ENCODE measurements at places on chromosomes 4 and X.

DNA sequence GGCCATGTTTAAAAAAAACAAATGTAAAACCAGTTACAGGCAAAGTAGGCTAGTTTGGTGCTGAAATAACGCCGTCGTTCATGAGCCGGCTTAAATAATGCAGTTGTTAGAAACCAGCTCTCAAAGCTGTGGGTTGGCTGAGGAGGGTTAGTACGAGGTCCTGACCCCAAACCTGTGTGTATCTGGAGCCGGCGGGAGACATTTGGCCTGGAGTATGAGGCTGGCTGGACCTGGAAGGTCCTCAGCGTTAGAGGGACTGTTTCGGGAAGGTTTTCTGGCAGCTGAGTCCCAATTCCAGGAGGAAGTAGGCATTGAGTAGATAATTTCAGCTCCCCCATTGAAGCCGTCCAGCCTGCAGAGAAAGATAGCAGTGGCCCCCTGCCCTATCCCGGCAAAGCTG is 73.4 kb upstream of the PPP2R3B start:
- DNase-seq, result no peak

DNA sequence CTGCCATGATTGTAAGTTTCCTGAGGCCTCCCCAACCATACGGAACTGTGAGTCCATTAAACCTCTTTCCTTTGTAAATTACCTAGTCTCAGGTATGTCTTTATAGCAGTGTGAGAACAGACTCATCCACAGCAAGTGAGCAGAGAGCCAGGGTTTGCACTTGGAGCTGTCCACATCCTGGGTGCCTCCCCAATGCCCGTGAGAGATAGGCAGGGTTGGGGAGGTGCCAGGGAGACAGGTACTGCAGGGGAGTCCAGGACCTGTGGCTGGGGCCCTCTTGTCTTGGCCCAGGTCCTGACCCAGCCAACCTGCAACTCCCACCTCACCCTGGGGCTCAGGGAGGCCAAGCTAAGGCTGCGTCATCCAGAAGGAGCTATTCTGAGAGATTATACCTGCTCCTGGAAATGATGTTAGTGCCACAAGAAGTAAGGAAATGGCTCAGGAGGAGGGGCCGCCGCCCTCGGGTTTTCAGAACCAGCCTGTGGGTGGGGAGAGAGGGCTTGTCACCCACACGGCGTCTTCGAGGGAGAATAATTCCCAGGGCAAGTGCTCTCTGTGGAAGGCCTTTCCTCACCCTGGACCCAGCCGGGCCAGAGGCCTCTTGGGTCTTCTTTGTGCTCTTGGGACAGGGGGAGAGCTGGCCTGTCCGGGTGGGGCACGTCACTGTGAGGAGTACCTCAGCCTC is 66.5 kb downstream of the ADRA2C start:
- no peak for DNase-seq

DNA sequence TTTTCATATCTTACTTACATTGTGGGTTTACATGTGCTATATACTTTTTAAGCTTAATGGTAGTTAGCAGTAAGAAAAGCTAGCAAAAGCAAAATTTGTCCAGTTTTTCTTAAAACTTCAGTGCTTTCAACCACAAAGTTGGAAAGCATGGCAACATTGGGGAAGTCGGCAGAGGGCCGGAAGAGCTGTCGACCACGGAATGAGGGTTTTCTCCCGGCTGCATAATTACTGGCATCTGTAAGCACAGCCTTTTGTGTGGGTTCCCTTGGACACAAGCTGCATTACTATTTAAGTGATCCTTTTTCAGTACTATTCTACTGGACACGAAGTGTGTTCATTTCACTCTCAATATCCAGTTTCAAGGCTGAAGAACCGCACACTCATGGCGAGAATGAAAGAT is 560.4 kb downstream of the ANKRD50 start:
- no peak for DNase-seq

DNA sequence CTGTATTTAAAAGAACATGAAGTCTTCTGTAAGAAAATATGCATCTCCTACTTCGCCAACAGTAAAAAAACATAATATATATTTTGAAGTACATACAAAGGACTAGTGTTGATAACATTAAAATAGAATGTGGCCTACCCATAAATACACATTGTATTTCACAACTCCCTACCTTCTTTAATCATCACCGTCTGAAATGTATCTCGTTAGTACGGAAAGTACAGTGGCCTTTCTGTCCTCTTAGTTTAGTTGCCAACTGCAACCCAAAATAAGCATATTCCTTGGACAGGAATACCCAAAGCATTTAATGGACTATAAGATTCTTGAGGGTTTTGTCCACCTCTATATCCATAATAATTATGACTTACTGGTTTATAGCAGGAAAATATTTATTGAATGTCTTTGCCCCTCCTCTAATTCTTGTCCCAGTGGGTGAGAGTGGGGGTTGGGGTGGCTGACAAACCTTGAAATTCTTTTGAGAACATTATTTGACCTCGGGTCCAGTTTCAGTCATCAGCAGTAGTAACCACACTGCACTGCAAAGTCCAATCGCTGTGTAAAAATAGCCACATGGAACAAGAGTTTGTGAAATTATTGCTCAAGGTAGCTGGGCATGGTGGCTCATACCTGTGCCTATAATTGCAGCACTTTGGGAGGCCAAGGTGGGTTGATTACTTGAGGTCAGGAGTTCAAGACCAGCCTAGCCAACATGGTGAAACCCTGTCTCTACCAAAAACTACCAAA is 474.5 kb downstream of the KLHL13 start:
- no peak for DNase-seq

DNA sequence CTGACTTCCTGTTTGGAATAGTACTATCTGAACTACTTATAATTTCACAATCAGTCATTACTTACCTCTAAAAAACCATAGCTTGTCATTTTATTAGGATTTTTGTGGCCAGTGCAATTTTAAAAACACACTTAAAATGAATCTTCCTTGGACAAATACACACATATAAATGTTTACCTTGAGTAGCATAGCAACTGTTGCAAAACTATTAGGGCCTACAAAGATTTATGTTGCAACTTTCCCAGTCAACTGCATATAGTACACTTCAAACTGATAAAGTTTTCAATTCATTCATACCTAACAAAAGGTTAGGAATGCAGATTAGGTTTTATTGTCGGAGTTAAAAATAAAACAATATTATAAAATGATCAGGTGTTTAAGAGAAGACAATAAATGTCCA is 193.0 kb downstream of the PDGFC start:
- DNase-seq, result no peak

DNA sequence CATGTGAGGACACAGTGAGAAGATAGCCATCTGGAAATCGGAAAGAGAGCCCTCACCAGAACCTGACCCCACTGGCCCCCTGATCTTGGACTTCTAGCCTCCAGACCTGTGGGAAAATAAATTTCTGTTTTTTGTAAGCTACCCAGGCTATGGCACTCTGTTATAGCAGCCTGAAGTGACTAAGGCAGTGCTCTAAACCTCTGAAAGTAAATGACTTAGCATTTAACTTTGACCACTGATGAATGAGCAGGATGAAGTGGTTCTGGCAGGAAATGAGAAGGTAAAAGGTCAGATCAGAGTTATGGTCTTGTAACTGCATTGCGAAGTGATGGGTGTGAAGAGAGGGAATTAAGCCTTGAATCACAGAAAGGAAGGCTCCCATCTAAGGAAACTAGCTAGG is 17.0 kb downstream of the GPAT3 start:
- DNase-seq, result no peak

- no peak for DNase-seq
Measured at GRCh38 chr4:74087481-74087880, 11.5 kb downstream of the CXCL2 start.

DNA sequence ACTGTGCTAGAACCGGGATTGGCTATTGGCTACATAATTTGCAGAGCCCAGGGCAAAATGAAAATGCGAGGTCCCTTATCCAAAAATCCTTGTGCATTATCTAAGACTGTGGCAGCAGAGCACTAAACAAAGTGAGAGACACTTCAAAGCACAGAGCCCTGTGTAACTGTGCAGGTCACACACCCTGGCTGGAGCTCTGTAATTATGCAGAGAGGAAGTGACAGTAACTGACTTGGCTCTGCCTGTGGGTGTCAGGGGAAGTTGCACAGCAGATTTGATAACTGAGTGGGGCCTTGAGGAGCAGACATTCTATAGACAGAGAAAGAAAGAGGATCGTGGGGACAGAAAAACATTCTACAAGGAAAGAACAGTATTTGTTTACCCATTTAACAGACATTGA is 173.5 kb upstream of the FMR1 start:
- DNase-seq, result no peak

- DNase-seq, result no peak
Measured at GRCh38 chr4:165785337-165785736, 87.7 kb upstream of the TLL1 start.

GRCh38 chrX:133321451-133321850 is 93.8 kb downstream of the GPC4 start:
- DNase-seq, result no peak

GRCh38 chrX:140762061-140762460 is 52.5 kb downstream of the LINC00632 start:
- DNase-seq, result peak; percentile 39

DNA sequence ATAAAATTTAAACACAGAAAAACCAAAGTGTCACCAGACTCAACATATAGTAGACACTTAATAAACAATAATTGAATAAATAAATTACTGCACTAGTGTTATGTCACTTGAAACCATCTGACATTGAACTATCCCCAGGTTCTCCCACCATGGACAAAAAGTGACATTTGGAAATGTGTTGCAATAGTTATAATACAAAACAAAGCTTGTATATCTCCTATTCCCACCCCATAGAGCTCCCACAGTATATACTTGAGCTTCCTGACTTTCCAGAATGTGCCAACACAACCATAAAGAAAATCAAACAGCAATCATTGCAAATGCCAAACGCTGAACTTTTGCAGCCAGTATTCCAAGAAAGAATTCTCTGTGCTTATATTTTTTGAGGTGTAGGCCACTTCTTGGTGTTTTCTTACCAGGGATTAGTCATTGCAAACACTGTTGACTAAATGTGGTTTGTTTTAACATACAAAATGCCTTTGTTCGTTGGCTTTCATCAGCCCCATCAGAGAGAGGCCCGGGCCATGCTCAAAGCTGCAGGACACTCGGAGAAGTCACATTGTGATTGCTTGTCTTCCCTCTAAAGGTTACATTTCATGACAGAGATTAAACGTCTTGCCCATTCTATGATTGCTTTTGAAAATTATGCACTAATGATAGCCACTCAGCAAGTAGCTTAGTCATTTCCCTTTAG is 33.8 kb downstream of the PPARGC1A start:
- no peak for DNase-seq

DNA sequence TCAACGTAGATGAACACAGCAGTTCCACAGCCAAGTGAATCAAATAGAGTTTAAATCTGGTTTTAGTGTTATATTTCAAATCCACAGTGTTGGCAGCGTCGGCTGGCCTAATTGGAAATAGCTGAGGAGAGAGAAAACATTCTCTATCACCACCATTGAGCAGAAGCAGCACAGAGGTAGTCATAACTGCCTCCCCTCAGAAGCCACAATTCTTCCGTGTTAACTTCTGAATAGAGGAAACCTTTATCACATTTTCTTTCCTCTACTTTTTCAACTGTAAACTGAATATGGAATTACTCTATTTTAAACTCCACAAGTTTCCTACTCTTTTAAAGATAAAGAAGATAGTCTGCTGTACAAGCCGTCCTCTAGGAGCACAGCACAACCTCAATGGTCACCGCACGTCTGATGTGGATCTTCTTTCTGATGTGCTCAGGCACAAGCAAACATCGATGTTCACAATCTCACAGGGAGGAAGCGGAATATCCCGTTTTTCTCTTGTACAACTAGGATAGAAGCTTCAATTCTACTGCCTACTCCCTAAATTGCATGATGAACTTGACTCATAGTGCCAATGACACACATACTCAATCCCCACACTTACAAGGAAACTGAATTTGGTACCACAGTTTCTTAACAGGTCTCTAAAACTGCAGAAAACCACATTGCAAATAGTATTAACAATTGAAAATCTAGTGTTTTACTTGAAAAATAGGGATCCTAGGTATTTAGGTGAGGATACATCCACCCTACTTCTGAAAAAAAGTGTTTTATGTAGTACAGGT is 217.8 kb upstream of the ETNPPL start:
- no peak for DNase-seq

DNA sequence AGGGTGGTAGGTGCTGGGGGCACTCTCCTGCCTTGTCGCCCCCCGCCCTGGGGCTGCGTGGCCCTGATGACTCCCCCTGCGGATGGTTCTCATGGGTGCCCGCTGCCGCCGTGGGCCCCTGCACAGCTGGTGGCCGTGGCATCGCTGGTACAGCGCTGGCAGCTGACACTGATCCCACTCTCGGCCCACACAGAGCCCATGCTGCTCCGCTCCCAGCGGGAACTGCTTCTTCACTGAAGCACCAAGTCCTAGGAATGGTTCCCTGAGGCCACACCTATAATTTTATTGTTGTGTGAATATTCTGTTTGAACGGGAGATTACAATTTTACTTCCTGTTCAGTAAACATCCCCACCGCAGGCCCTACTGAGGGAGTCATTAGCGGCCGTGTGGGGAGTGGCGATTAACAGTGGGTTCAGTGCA is 138.6 kb upstream of the NKX1-1 start:
- DNase-seq, result no peak

GRCh38 chr4:75248770-75249407 is 265.3 kb downstream of the RCHY1 start:
- DNase-seq, result no peak

- no peak for DNase-seq
Measured at GRCh38 chr4:184845367-184846021, 19.7 kb upstream of the ACSL1 start.

GRCh38 chr4:151173871-151174270 is 74.4 kb downstream of the RPS3A start:
- DNase-seq, result no peak

DNA sequence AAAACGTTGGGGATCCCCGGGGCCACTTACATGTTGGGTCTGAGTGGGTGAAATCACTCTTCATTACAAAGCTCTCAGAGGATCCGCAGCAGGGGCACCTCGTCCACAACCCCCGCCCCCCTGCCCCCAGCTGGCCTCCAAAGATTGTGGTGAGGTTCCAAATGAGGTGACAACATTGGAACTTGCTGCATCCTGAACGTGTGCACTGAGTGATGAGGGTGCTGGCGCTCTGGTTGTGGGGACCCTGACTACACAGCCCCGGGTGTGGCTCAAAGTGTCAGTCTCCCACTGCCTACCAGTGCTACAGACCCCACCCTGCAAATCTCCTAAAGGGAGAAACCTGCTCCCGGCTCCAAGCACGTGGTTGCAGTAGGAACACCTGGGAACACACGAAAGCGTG is 111.9 kb downstream of the PHKA2 start:
- DNase-seq, result no peak

All from dorsolateral prefrontal cortex (tissue), 122 donors.